HT1080 (cell line): ENCODE measurements at places on chromosomes 2 and 18. TPM values are rescaled to one million over a fixed set of nuclear protein-coding genes. Genes with fewer than 3 reads are reported as not detected.

The PTPRM gene
- 28.8 and 31.0 TPM in 2 replicates for total RNA-seq

The NGEF gene
- 0.30 and 2.7 TPM in 2 replicates for total RNA-seq

The TEX44 gene
- not detected in 2 replicates for total RNA-seq

The PID1 gene
- 4.4 and 4.6 TPM in 2 replicates for total RNA-seq

The SLC38A11 gene
- not detected in 2 replicates for total RNA-seq

The ARHGEF4 gene
- 0.72 and 1.2 TPM in 2 replicates for total RNA-seq

The CDKL4 gene
- total RNA-seq: not detected in 2 replicates

The SP9 gene
- total RNA-seq: not detected in 2 replicates

The PPP4R1 gene
- total RNA-seq: 82.5 and 95.3 TPM in 2 replicates

The CDCA7 gene
- total RNA-seq: 24.6 and 25.4 TPM in 2 replicates

The OBSL1 gene
- 71.0 and 80.8 TPM in 2 replicates for total RNA-seq

The SNTG2 gene
- not detected in 2 replicates for total RNA-seq

The PAPOLG gene
- 9.1 and 9.6 TPM in 2 replicates for total RNA-seq

The FOSL2 gene
- 61.2 and 73.5 TPM in 2 replicates for total RNA-seq

The RAX gene
- not detected in 2 replicates for total RNA-seq

The CAVIN2 gene
- total RNA-seq: 0.03 TPM in 1 of 2 replicates, not detected in the other

The NAT8 gene
- total RNA-seq: not detected in 2 replicates

The RGPD4 gene
- not detected in 2 replicates for total RNA-seq

The OTOF gene
- not detected in 2 replicates for total RNA-seq

The TCF4 gene
- total RNA-seq: 11.5 and 14.7 TPM in 2 replicates

The PAX8 gene
- total RNA-seq: 5.9 and 11.3 TPM in 2 replicates

The RNF144A gene
- total RNA-seq: 30.0 and 30.3 TPM in 2 replicates

The IL1RL2 gene
- not detected in 2 replicates for total RNA-seq

The TXNDC2 gene
- total RNA-seq: 0.11 TPM in 1 of 2 replicates, not detected in the other

The CRYBA2 gene
- total RNA-seq: not detected in 2 replicates

The REL gene
- total RNA-seq: 1.5 and 2.2 TPM in 2 replicates

The POU3F3 gene
- total RNA-seq: not detected in 2 replicates

The ABCG8 gene
- total RNA-seq: not detected in 2 replicates

The TGFBRAP1 gene
- 31.1 and 37.7 TPM in 2 replicates for total RNA-seq

The RNF125 gene
- 2.1 and 2.3 TPM in 2 replicates for total RNA-seq

The AKAIN1 gene
- not detected in 2 replicates for total RNA-seq

The GREB1L gene
- total RNA-seq: 3.0 and 4.1 TPM in 2 replicates

The ATP9B gene
- total RNA-seq: 9.9 and 16.4 TPM in 2 replicates

The ANKRD36 gene
- total RNA-seq: 4.6 and 5.4 TPM in 2 replicates

The MAL gene
- total RNA-seq: not detected in 2 replicates

The PARD6G gene
- 3.3 and 3.9 TPM in 2 replicates for total RNA-seq

The MPP4 gene
- total RNA-seq: 26.4 and 31.2 TPM in 2 replicates

The HOXD8 gene
- 8.9 and 9.5 TPM in 2 replicates for total RNA-seq

The ANTXR1 gene
- 32.8 and 40.4 TPM in 2 replicates for total RNA-seq

The REG1A gene
- total RNA-seq: not detected in 2 replicates

The PREPL gene
- 18.0 and 20.3 TPM in 2 replicates for total RNA-seq

The TRIM43 gene
- total RNA-seq: not detected in 2 replicates

The RNF152 gene
- total RNA-seq: 3.1 and 4.0 TPM in 2 replicates

The TSHZ1 gene
- 9.4 and 11.8 TPM in 2 replicates for total RNA-seq

The HES6 gene
- 16.8 and 17.0 TPM in 2 replicates for total RNA-seq

The GAREM1 gene
- 1.0 and 2.8 TPM in 2 replicates for total RNA-seq

The DPP4 gene
- total RNA-seq: not detected in 2 replicates

The ARHGAP25 gene
- total RNA-seq: not detected in 2 replicates

The RETSAT gene
- 26.9 and 27.3 TPM in 2 replicates for total RNA-seq

The AAMP gene
- total RNA-seq: 226 and 244 TPM in 2 replicates

The TCF7L1 gene
- total RNA-seq: 0.10 and 0.16 TPM in 2 replicates

The FAM110C gene
- 0.02 TPM in 1 of 2 replicates, not detected in the other for total RNA-seq

The VWC2L gene
- not detected in 2 replicates for total RNA-seq

The HMSD gene
- total RNA-seq: not detected in 2 replicates

The ENOSF1 gene
- 10.0 and 11.0 TPM in 2 replicates for total RNA-seq

The RIT2 gene
- not detected in 2 replicates for total RNA-seq

The AGPS gene
- total RNA-seq: 69.5 and 89.0 TPM in 2 replicates

The KLHL41 gene
- not detected in 2 replicates for total RNA-seq

The ADD2 gene
- 39.3 and 79.9 TPM in 2 replicates for total RNA-seq
